ENCODE measurements at places on chromosomes 7 and 10. TPM values are rescaled to one million over a fixed set of nuclear protein-coding genes. Genes with fewer than 3 reads are reported as not detected.

Gene AGMO
- 0.35 TPM for total RNA-seq

Gene CREB5
- total RNA-seq: 2.5 TPM

Gene DOCK4
- total RNA-seq: 8.4 TPM

Gene LIPJ
- not detected for total RNA-seq

Gene GPRIN2
- total RNA-seq: 0.08 TPM

Gene SUN3
- total RNA-seq: not detected

Gene KCNH2
- 0.08 TPM for total RNA-seq

Measured in smooth muscle cell of the coronary artery (primary cell).